Ammon's horn (tissue), 1 donor: ENCODE measurements at places on chromosomes 7 and 10.

- no peak for DNase-seq
Measured at GRCh38 chr10:125073996-125074395, 86.4 kb downstream of the CTBP2 start.

DNA sequence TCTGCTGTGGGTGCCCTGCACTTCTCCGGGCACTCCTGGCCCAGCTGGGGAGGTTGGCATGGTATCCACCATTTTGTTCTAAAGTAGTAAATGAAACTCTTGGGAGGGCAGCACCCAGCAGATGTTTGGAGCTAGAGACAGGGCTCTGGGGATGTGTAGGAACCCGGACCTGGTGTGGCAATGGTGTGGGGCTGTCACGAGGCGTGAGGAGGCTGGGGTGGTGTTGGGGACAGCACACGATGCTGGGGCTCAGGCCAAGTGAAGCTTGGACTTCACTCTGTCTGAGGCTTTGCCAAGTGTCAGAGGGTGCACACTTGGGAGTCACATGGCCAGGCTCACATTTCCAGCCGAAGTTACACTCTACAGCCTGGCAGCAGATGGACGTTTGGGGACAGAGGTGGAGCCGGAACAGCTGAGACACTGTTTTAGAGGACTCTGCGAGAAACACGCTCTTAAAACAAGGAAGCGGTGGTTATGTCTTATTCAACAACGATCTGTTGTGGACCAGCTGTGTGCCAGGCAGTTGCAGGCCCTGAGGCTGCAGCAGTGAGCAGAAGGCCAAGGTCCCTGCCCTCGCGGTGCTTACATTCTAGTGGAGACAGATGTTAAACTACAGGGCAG is 118.2 kb downstream of the CUX1 start:
- DNase-seq = peak; percentile 46

DNA sequence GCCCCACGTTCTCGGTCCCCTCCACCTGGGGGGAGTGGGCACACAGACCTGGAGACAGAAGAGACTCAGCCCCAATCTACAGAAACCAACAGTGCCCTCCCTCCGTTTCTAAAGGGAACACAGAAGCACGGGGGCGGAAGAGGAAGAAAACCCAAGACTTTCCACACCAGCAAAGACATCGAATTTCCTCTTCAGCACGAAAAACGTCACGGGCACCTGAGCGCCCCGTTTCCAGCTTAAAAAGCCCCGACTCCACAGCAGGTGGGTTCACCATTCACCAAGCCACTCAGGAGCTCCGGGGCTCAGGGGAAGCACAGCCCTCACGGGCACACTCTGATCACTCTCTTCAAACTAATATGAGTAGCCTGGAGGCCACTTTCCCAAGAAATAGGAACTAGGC is 19.6 kb downstream of the NUDT1 start:
- DNase-seq = peak; percentile 64

DNA sequence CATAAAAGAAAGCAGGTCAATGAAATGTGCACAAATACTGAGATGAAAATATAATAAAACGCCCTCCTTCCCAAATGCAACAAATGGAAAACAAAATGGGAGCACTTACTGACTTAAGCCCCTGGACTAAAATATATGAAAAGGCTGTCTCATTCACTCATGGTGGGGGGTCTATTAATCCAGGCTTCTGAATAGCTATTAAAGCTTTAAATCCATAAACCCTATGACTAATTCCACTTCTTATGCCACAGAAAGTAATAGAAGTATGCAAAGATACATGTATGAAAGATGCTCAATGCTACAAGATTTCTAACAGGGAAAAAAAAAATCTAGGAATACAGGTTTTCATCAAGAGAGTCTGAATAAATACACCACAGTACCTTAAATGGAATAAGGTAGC is 20.5 kb downstream of the EIF3A start:
- DNase-seq = no peak

DNA sequence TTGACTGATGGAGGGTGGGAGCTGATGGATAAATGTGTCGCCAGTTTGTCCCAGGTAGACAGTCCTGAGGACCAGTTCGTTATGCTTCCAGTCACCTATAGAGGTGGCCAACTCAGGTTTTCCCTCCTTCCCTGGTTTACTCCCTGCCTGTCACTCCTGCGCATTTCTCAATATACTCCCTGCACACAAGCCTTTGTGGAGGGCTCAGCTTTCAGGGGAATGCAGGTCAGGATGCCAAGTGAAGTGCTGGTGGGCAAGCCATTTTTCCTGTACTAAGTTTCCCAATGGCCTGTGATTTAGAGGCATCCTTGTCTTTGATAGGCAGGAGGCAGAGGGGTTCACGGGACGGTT is 473.5 kb upstream of the ZMIZ1 start:
- DNase-seq = no peak

DNA sequence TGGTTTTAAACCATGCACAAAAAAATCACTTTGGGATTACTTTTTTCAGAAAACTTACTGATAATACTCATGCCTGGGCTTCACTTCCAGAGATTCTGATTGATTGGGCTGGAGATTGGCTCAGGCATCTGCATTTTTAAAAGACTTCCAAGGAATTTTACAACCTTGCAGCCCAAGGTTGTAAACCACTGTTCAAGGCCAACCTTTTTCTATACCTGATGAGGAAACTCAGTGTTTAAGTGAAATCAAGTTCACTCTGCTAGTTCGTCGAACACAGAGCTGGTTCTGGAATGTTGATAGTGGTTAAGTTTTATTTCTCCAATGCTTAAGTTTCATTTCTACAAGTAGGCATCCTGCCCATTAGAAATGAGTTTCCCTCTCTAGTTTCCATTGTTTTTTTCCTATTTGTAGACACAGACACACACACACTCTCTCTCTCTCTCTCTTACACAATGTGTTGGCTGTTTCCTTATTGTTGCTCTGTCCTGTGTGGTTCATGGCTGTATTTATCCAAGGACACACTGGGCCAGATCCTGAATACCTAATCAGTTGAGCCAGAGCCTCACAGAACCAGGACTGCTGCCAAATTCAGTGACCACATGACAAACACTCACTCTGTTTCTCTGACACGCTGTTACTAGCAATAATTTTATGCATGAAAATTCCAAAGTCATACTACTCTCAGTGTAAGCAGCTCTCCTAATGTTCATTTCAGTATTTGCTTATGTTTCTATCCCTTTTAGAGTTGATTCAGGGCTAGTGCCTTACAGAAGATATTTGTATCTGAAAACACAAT is 3.7 kb upstream of the IFIT1B start:
- DNase-seq = peak; percentile 98

DNA sequence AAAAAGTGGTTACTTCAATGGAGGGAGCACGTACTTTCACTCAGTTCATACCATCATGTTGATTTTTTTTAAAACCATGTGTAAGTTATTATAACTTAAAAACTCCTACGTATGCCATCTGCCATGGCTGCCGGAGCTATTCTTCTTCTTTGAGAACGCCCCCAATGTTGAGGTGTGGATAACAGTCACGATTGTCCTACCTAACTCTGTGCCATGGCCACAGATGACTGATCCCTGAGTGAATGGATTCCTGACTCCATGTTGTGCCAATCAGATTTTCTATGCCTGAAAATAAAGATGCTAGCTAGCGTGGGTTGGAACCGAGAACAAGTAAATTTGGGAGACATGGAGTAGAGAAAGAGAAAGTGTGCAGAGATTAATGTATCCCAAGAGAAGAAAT is 5.3 kb downstream of the MCMBP start:
- DNase-seq = no peak

DNA sequence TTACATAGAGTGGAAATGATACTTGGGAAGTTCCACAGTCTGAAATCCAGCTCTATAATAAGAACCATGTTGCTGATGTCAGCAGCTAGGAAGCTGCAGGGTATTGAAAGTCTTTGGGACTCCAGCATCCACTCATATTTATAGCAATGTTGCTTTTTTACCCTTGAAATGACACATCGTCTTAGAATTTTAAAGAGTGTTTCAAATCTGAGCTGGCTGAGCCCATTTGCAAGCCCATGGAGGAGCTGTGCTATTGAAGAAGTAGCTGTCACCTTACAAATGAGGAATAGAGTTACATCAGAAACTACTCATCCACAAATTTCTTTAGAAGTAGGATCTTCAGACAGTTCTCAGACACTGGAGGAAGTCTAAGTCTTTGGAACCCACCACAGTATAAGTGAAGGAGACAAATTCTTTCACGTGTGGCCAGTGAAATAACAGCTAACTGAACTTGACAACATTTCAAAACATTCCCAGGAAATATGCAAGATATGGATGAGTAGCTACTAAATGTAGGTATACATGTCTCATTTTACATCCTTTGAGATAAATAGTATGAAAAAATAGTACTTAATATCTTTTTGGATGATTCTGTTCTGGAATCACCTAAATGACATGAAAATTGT is 203.6 kb downstream of the ZNF365 start:
- no peak for DNase-seq

GRCh38 chr10:130769146-130770017 is 542.1 kb downstream of the TCERG1L start:
- DNase-seq = no peak

DNA sequence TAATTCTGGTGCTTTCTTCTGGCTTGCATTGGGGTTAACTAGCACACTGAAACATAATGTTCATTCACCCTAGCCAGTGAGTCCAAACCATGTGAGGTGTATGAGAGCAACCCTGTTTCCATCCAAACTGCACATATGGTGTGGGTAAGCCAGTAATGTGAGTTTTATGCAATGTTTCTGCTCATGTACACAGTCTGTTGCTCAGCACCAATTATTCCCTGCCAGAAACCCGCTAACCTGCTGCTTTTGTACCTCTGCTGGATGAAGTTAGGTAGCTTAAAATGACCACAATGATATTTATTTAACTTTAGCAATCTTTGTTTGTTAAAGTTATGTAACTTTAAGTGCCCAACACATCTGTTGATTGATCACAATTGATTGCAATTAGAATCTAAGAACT is 93.7 kb upstream of the RPA3 start:
- peak; percentile 36 for DNase-seq

GRCh38 chr7:122618585-122619189 is 80.2 kb downstream of the RNF133 start:
- no peak for DNase-seq

DNA sequence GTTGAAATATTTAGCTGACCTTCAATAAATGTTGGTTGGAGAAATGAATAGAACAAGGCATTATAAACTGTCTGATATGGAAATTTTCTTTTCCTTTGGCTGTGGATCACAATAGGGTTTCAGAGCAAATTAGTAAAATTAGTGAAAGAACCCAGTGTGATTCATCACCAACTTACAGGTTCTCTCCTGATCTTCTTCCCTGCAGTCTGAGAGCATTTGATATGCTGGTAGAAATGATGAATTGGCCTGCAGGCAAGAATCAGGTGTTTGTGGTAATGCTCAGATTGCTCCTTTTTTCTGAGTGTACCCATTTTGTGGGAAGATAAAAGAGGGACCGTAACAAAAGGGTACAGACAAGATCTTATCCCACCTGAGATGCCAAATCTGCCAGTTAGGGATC is 51.9 kb downstream of the BTAF1 start:
- DNase-seq = no peak

DNA sequence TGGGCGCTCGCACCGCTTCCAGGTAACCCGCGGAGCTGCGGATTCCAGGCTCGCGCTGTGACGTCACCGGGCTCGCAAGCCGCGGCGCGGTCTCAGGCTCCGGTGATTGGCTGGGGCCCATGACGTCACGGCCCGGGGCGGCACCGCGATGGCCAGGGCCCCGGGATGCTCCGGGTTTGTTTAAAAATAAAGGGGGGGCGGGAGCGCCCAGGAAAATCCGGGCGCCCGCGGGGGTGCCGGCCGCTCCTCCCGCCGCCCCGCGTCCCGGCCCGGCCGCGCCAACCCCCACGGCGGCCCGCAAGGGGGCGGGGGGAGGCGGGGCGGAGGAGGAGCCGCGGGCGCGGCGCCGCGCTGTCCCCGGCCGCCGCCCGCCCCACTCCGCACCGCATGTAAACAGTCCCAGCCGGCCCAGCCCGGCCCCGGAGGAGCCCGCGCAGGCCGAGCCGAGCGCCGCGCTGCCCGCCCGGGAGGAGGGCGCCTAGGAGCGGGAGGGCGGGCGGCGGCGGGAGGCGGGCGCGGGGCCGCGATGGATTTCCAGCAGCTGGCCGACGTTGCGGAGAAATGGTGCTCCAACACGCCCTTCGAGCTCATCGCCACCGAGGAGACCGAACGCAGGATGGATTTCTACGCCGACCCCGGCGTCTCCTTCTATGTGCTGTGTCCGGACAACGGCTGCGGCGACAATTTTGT is at the start of gene MTURN:
Gene MTURN (plus strand): TSS at position 376 of the 690 bp plus-strand sequence. CDS start 151 bp downstream, at position 527.
- peak; percentile 92 for DNase-seq

- DNase-seq = no peak
Measured at GRCh38 chr10:30127120-30127541, 67.7 kb upstream of the JCAD start.

- DNase-seq = no peak
Measured at GRCh38 chr10:115638246-115638645, 545.1 kb downstream of the ATRNL1 start.

GRCh38 chr7:32298408-32299132 is 191.6 kb downstream of the LSM5 start:
- no peak for DNase-seq

- DNase-seq = no peak
Measured at GRCh38 chr7:133511252-133511651, 258.4 kb downstream of the EXOC4 start.

DNA sequence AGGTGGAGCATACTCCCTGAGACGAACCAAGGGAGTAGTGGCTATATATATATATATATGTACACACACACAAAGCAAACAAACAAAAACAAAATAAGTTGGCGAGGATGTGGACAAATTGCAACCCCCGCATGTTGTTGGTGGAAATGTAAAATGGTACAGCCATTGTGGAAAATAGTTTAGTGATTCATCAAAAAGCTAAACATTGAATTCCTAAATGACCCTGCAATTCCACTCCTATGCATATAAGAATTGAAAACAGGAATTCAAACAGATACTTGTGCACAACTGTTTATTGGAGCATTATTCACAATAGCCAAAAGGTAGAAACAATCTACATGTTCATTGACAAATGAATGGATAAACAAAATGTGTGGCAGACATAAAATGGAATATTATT is 407.9 kb downstream of the KCNMA1 start:
- no peak for DNase-seq

GRCh38 chr10:92404612-92405418 is 113.8 kb downstream of the MARCHF5 start:
- peak; percentile 6 for DNase-seq

DNA sequence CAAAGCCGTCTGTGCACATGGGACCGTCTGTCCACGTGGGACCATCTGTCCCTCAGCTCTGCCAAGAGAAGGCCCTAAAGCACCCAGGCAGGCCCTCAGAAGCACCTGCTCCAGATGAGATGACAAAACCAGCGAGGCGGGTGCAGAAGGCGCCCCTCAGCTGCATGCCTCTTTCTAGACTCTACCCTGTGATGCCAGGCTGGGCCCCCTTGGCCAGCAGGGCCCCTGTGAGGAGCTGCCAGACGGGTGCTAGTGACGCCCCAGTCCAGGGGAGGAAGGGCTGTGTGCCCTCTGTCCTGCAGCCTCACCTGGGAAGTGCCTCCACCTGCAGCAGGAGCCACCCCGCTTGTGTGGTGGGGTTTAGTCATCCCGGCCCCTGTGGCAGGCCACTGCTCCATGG is 309.2 kb upstream of the SHH start:
- no peak for DNase-seq

- DNase-seq = no peak
Measured at GRCh38 chr10:91201213-91201996, 19.1 kb upstream of the PCGF5 start.

- DNase-seq = no peak
Measured at GRCh38 chr10:115948465-115948864, 324.5 kb downstream of the GFRA1 start.
